ENCODE measurements at places on chromosomes 12 and 14.

DNA sequence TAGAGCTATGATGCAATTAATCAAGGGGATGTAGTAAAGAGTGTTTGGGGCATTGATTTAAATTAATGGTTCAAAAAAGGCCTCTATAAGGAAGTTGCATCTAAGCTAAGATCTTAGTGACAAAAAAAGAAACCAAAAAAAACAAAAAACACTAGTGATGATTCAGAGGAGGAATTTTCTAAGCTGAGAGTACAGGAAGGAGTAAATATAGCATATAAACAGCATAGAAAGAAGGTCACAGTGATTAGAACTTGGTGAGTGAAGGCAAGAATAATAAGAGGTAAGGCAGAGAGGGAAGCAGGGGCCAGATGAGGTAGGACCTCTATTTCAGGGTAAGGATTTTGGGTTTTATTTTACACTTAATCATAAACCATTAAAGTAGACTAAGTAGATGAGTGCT is 48.0 kb upstream of the PDZRN4 start:
- no peak overlapping the region for H3K4me3 ChIP-seq
- H3K4me1 ChIP-seq, result no peaks in the 10 kb centered on the region
- H3K27ac ChIP-seq, result no peak overlapping the region
- no peak for DNase-seq
- H3K36me3 ChIP-seq, result no peaks in the 10 kb centered on the region
- no peaks in the 10 kb centered on the region for H3K27me3 ChIP-seq

DNA sequence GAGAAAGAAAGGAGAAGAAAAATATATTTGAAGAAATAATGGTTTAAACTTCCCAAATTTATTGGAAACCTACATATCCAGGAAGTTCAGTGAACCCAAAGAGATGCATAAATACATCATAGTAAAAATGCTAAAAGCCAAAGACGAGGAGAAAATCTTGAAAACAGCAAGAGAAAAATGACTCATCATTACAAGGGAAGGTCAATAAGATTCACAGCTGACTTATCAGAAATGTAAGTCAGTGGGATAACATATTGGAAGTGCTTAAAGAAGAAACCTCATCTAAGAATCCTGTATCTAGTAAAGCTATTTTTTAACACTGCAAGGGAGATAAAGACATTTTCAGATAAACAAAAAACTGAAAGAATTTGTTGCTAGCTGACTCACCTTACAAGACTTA is 19.9 kb downstream of the RIC8B start:
- H3K36me3 ChIP-seq, result peaks cover 14% of the 10 kb centered on the region
- no peaks in the 10 kb centered on the region for H3K4me1 ChIP-seq
- no peak overlapping the region for H3K4me3 ChIP-seq
- H3K27me3 ChIP-seq, result no peaks in the 10 kb centered on the region

GRCh38 chr12:117727301-117727700 is 241.5 kb downstream of the KSR2 start:
- H3K4me1 ChIP-seq, result no peaks in the 10 kb centered on the region
- no peak for DNase-seq
- no peak overlapping the region for H3K4me3 ChIP-seq
- no peaks in the 10 kb centered on the region for H3K27me3 ChIP-seq
- H3K36me3 ChIP-seq, result no peaks in the 10 kb centered on the region

GRCh38 chr12:117816-118345 is 51.3 kb downstream of the IQSEC3 start:
- H3K27ac ChIP-seq, result no peak overlapping the region
- H3K4me3 ChIP-seq, result no peak overlapping the region
- H3K4me1 ChIP-seq, result no peaks in the 10 kb centered on the region

DNA sequence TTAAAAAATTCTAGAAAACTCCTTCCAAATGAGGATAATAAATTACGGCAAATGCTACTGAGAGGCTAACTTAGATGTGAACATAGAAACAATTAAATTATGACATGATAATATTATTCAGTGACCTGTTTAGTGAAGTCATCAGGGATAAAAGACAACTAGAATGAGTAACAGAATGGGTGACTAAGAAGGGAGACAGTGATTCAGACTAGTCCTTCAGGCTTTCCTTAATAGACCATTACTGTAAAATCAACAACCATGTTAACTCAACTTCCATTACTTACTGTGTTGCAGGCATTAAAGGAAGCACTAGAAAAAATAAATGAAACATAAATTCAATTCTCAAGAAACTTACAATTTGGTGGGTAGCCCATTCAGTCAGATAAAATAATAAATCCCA is 543.9 kb upstream of the LRFN5 start:
- H3K4me1 ChIP-seq, result no peaks in the 10 kb centered on the region
- H3K4me3 ChIP-seq, result no peak overlapping the region
- H3K27me3 ChIP-seq, result no peaks in the 10 kb centered on the region
- H3K27ac ChIP-seq, result no peak overlapping the region
- H3K36me3 ChIP-seq, result no peaks in the 10 kb centered on the region
